ENCODE measurements at places on chromosomes 4 and X. TPM values are rescaled to one million over a fixed set of nuclear protein-coding genes. Genes with fewer than 3 reads are reported as not detected.
A peak's percentile ranks its signal among the peaks of the same experiment; 100 is the strongest.

Gene NAA11
- total RNA-seq = not detected

Gene ASB12
- total RNA-seq = not detected

Gene GLRA3
- total RNA-seq = 0.06 TPM

Gene KDM5C
- 162 TPM for total RNA-seq

Gene ZC4H2
- 9.6 TPM for total RNA-seq

DNA sequence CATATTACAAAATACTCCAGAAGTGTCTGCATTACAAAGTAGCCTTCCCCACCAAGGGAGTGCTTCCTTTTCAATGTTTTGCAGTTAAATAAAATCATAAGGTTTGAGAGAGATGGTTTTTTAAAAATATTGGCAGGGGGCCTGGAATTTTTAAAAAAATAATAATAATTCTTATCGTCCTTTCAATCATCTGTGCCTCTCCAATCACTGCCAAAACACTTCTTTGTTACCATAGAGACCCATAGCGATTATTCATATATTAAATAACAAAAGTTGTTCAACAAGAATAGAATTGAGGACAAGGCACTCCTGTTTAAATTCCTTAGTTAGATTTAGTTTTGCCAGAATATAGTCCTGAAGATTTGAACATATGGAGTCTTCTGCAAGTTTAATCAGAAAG lies 203.1 kb downstream of the FAT4 start:
- DNase-seq = no peak

DNA sequence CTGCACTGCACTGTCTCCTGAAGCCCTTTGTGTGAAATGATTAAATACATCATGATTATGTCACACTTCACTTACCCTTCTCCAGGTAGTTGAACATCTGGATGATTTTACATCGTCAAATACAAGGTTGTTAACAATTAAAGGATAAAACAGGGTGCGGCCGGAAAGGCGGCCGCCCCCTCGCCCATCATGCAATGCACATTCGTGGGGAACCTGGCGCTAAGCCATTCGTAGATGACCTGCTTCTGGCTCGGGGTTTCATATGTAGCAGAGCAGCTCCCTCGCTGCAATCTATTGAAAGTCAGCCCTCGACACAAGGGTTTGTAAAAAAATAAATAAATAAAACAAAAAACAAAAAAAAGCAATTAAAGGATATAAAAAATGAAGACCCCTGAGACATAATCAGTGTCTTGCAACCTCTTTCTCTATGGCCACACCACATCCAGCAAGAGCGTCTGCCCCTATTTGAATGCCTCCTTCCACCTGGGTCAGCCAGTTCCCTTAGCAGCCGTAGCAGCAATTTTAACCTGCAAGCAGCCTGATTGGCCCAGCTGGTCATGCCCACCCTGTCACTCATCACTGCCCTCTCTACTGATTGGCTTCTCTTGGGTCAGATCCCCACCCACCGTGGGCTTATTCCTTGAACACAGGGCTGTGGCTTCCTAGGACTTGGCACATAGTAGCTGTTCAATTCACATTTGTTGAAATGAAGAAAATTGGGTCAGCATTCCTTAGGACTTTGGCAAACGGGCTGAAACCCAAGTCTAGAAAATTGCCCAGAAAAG lies 147.8 kb upstream of the PSAPL1 start:
- no peak for DNase-seq

DNA sequence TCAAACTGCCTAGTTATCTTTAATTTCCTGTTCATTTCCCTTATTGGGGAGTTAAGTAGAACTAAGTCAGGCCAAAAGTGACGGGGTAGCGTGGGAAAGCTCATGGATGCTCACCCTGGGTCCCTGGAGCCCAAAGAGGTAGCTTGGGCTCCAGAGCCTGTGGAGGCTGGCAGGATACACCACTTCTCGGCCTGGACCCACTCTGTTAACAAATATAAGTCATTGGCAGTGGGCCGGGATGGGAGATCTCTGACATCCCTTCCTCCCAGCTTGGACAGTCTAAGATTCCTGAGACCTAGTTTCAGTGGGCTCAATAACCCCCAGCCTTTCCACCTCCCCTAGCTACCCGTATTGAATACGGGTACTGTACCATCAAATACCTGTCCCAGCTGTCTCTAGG lies 106.1 kb downstream of the EFNB1 start:
- DNase-seq = peak; percentile 42

DNA sequence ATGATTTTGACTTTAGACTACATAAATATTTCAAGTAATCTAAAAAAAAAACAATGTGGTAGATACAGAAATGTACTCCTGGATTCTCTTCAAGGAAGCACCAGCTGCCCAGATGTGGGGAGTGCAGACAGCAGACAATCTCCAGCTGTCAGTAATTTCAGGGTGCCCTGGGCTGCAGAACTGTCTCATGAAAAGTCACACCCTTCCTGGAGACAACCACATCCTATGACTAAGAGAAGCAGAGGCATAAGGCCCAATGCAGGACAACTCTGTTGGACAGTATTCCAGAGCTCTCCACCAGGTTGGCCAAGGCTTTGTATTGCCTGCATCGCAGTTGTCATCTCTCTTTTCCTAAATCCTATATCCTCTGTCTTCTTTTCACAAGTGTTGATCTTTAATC lies 34.4 kb upstream of the BLTP1 start:
- no peak for DNase-seq

Gene FAM193A
- 32.0 TPM for total RNA-seq

Gene JADE1
- total RNA-seq = 29.5 TPM

- no peak for DNase-seq
Observed at GRCh38 chr4:47720787-47721186, 117.1 kb downstream of the CORIN start.

Gene ETDA
- total RNA-seq = not detected

Gene CPEB2
- 15.3 TPM for total RNA-seq

DNA sequence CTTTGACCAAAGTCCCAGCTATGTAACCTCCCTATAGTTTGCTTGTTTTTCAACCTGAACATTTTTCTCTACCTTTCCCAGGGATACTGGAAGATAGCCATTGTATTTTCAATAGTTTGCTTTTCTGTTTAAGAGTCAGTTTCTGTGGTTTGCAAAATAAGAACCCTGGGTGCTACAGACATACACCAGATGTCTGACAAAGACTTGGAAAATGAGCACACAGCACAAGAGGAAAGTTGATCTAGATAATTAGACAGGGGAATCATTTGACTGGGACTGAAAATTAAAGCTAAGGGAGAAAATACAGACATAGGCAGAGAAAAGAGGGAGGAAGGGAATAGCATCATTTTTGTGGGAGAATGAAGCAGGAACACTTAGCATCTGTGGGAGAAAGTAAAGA lies 218.3 kb upstream of the CNKSR2 start:
- no peak for DNase-seq

DNA sequence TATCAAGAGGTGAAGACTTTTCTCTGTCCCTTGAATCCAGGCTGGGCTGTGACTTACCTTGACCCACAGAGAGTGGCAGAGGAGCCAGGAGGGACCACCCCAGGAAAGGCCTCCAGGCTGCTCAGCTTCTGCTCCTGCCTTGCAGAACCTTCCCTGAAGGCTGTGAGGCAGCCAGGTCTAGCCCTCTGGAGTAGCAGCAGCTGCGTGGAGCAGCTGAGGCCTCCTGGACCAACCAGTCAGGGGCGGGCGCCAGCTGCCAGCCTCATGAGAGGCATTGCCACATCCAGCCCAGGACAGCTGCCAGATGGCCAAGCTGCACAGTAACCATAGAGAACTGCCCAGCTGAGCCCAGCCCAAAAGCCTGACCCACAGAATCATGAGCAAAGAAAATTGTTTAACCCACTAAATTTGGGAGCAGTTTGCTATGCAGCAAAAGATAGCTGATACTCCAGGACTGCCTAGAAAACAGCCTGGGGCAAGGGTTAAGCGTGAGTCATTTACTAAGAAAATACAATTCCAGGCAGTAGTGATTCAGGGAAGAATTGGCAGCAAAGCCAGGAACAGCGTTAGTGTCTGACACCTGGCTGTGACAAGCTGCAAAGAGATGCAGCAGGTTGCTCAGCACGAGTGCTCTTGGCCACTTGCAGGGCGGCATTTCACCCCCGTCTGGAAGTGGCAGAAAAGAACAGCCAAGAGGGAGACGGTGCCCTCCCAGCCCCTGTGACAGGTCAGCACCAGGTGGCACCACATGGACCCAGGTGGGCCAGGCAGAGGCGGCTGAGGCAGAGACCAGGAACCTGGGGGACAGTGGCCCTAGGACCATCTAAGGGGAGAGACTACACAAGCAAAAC lies 14.7 kb upstream of the PDE6B start:
- DNase-seq = peak; percentile 70

Measured in spleen (tissue), 13 donors.